ENCODE measurements at places on chromosomes 7 and 10.

DNA sequence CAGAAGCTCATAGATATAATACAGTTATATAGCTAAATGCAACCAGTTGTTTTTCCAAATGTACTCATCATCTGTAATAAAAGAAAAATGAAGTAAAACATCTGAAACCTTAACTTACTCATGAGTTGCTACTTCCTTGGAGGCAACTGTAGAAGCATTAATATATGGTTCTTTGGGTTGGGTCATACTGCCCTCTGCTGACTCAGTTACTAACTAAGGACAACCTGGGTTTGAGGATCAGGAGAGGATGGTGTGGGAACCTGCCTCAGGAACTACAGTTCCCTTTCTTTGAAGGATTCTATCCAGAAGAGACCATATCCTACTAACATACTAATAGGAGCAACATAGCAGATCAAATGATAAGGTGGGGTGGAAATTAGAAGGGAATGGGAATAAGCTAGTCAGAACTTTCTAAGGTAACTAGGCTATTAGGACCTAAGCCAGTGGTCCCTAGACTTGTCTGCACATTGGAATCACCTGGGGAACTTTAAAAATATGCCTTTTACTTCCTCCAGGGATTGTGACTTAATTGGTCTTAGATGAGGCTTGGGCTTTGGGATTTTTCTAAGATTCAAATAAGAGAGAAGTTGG is 20.7 kb downstream of the COX15 start:
- peak; percentile 38 for DNase-seq

DNA sequence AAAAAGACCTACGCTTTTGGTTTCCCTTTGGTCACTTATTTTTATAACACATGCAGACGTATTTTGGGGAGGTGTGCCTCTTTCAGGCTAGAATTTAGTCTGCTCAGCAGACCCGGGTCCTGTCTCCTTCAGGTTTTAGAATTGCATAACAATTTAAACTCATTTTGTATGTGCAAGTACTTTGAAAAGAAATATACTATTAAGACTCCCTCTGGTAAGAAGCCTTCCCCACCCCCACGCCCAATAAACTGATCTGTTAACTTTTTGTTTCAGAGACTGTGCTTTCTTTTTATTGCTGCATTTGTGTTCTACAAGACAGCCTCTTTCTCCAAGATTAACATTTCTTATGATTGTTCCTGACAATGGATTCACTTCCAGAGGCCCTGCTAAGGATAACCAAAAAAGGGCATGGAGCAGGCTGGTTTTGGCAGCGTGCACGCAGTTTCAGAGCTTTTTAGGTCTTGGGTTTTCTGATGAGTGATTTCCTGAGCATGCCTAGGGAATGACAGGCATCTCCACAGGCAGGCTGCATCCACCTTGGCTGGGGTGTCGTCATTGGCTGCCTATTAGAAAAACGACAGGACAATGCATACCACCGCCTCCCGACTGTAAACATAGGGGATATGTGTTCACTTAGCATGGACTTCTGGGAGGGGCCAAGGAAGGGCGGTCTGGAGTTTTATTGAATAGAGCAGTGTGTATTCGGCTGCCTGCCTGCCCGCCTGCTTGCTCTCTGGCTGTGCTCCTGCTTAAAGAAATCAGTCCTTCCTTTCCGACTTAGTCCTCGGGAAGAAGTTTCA is at the start of gene CALD1:
TSS of gene CALD1 (plus strand) at position 694 of the 800 bp plus-strand sequence. CDS start 88,100 bp downstream, outside the sequence.
- no peak for DNase-seq

DNA sequence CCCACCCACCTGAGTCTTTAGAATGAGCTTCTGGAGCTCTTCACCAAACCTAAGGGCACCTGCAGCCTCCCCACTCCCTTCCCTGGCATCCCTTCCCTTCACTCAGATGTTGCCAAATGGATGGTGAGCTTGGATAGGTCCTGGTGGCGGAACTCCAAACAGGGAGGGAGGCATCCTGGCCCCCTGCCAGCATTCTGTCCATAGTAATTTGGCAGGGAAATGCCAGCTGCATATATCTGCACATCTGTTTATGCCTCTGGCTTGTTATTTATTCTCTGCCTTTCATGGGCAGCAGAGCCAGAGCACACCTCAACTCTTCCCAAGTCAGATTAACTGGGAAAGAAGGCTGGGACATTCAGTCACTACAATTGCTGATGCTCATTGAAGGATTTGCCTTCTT is 18.1 kb downstream of the KAZALD1 start:
- DNase-seq, result no peak

DNA sequence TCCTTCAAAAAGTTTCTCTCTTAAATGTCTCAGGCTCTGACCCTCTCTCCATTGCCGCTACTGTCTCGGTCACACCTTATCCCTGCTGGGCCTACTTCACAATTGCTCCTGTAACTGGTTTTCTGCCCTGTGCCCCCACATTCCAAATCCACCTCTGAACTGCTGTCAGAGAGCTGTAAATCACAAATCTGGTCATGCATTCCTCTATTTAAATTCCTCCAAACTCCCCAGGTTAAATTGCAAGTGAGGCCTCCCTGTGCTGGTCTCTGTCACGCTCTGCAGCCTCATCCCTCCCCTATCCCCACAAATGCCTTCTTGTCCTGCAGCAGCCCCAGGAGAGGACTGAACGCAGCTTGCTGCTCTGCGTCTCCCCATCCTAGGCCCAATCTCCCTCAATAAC is 40.4 kb upstream of the CDCA7L start:
- no peak for DNase-seq

GRCh38 chr10:29519659-29520058 is 115.1 kb downstream of the SVIL start:
- DNase-seq, result no peak

- no peak for DNase-seq
Measured at GRCh38 chr7:132125096-132125495, 451.2 kb downstream of the PLXNA4 start.

DNA sequence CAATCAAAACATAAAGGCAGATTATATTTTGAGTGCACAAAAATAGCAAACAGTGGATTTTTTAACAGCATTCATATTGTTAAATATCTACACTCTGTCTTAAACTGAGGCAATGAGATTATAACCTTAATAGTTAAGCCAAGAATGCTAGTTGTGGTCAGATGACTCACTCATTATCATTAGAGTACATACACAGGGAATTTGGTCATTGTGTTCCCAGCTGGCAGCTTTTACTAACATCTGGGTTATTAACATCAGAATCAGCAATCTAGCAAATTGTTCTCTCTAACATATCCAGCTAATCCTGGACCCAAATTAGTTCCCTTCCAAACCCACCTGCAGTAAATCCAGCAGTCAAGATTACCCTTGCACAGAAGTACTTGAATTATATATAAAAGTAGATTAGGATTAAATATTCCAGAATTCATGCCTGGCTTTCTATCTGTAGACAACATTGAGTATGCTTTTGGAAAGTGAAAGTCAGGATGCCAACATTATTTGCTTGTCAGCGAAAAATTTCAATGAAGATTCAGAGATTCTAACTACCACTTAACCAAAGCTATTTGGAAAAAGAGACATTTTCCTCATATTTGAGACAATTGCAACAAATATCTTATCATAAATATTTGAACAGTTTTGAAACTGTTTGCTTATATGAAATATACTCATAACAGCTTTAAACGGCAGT is 1035.6 kb upstream of the PHF14 start:
- DNase-seq, result no peak

DNA sequence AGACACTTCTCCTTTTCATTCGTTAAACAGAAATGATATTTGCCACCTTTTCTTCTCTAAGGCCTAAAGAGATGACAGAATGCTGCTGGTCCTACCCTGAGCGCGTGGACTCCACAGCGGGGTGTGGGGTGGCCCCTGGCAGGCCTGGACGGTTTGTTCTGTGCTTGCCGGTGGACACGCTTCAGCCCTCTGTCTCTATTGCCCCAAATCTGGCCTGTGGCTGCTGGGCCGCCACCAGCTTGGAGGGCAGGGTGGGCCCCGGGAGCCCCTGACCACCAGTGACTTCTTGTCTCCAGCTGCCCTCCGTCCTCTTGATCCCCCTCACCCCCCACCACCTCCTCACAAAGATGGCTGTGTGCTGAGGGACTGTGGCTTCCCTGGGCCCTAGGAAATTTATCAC is 5.7 kb downstream of the CHST3 start:
- no peak for DNase-seq

GRCh38 chr7:136146925-136147324 is 169.8 kb upstream of the MTPN start:
- DNase-seq, result no peak

DNA sequence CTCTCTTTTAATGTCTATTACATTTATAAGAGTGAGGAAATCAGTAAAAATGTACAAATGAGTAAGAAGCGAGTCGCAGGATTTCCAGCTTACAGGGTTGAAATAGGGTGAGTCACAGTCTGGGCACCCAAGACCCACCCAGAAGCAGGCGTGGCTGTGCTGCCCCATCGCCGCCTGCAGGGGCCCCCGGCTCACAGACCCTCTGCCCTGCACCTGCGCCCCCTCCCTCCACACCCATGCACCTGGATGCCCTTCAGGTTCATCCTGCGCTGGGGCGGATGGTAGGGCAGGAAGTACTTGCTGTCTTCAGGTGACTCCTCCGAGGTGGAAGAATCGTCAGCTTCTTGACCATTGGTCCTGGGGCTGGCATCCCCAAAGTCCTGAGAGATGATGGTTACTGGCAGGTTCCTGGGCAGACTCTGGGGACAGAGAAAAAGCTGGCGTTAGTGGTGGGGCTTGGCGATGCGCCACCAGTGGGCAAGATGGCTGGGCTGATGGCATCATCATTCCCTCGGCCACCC is 90.2 kb upstream of the GNA12 start:
- DNase-seq, result no peak

- no peak for DNase-seq
Measured at GRCh38 chr10:119668461-119668860, 17.3 kb downstream of the BAG3 start.

- DNase-seq, result no peak
Measured at GRCh38 chr10:121753726-121754476, 155.7 kb upstream of the FGFR2 start.

DNA sequence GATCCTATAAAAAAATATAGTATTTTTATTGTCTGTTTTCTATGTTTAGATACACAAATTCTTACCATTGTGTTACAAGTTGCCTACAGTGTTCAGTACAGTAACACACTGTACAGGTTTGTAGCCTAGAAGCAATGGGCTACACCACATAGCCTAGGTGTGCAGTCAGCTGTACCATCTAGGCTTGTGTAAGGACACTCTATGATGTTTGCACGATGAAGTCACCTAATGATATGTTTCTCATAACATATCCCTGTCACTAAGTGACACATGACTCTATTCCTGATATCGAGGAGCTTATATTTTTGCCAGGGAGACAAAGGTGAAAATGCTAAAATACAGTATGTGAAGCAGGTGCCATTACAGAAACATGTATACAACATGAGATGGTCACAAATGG is 18.6 kb downstream of the ZNF25 start:
- DNase-seq, result no peak

DNA sequence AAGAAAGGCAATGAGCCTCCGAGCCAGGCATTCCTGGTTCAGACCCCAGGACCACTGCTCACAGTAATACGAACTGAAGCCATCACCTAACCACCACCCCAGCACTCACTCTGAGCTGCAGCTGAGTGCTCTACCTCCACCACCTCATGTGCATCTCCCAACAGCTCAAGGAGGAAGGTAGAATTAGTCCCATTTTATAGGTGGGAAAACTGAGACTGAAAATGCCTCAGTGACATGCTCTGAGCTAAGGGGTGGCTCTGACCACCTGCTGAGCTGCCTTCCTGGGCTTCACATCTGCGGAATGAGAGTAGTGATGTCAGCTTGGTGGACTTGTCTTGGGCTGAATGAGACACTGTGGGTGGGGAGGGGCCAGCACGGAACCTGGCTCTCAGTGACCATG is 159.7 kb upstream of the UNC5B start:
- DNase-seq, result no peak

- no peak for DNase-seq
Measured at GRCh38 chr10:69884024-69884367, 82.3 kb downstream of the COL13A1 start.

- DNase-seq, result no peak
Measured at GRCh38 chr7:111803015-111803758, 240.9 kb upstream of the IMMP2L start.

- DNase-seq, result no peak
Measured at GRCh38 chr10:69311309-69311708, 33.0 kb downstream of the HK1 start.

DNA sequence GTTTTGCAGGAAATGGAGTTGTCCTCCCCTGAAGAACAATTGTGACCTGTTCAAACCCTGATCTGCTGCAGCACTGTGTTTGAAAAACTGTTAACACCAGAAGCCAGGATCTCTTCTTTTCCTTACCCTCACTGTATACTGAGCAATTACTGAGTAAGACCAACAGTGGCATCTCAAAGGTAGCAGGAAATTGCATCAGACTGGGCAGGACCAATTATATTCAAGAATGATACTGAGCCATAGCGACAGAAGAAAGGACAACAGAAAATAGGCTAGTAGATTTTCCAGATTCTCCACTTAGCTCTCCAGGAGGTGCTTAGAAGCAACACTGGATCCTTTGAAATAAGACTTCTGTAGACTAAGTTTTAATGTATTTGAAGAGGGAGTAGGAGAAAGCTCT is 57.4 kb upstream of the INHBA start:
- no peak for DNase-seq

- no peak for DNase-seq
Measured at GRCh38 chr7:134315679-134316538, 821 bp downstream of the SLC35B4 start.

DNA sequence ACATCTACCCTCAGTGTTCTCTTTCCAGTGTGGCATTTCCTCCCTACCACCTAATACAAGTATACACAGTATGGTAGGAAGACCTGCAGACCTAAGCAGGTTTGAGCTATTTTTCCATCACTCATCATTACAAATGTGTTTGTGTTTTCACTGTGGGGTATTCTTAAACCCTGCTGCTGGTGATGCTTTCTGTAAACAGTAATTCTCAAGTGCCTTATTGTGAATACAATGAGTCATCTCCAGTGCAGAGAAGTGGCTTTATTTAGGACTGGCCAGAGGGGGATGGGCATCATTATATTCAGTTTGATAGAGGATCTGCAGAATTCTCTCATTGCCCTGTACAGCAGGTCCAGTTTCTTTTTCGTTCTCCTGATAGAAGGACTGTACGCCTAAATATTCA is 63.7 kb downstream of the GRM8 start:
- no peak for DNase-seq

Data from CMK (cell line).